ENCODE measurements at places on chromosomes 2 and 18.

DNA sequence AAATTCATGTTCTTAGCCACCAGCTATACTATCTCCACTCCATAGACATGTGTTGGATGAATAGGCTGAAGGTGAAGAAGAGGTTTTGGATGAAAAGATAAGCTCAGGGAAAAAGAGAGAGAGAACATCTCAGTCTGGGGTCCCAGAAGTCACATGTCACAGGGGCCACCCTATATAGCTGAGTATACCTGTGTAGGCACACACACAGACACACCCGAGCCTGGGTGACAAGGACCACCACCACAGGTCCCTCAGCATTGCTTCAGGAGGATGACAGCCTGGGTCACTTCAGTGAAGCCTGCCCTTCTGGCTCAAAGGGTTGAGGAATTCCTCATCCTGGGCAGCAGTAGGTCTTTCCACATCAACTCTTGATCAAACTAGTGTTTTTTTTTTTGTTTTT is 56.2 kb downstream of the POLR1A start:
- DNase-seq, result no peak

DNA sequence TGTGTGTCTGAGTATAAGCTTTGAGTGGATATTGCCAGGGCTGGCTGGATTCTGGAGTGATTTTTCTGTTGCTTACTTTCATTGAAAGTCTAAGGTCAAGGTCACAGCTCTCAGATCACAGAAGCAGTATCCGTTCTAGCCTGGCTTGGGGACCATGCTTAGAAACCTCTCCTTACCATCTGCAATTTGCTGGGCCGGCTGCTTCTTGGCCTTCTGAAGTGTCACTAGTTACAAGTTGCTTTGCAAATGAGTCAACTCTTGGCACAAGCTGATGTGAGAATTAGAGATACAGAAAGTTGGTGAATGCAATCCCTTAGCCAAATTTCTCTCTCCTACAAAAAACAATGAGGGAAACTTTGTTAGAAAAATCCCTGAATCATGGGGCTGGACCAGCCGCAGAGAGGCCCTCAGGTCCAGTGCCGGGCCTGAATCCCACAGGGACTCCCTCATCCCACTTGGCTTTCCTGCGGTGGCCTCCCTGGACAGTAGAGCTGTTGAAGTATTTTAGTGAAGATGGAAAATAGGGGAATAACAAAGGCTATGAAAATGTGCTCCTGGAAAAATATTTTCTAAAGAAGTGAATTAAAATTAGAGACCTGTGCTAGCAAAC is 92.7 kb upstream of the CNGA3 start:
- DNase-seq, result no peak

GRCh38 chr2:237888389-237888788 is 29.0 kb downstream of the RAMP1 start:
- DNase-seq, result no peak

GRCh38 chr18:48238636-48239035 is 170.5 kb downstream of the ZBTB7C start:
- no peak for DNase-seq

DNA sequence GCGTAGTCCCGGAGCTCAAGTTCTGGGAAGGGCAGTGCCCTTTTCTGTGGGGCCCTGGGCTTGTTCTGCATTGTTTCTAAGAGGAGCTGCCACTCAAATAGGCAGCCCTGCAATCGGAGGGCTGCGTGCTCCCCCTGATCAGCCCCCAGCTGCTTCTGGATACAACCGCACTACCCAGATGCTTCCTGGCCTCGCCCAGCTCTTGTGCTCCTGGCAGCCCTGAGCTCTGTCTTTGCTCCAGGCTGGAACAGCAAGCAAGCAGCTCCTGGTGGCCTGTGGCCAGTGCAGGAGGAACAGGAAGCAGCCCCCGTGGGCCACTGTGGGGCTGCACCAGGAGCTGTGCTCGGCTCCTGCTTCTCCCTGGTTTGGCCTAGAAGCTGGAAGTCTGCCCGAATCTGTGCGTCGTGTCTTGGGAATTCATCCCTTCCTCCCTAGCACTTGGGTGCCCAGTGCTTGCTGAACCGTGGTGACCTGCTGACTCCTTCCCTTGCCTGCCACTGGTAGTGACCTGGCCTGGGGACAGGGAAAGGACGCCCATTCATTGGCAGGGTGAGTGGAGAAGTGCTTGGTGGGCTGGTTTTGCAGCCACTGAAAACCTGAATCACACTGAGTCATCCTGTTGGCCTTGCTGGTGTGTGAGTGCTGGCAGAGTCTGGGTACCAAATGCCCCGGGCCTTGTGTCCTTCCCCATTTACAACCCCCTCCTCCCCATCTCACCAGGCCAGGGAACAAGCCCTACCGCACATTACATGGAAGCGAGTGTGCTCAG is 27.3 kb upstream of the NTSR2 start:
- no peak for DNase-seq
